Amniotic epithelial cell (primary cell): ENCODE measurements at places on chromosomes 2 and 18.

GRCh38 chr18:32469190-32469651, 1.5 kb downstream of the GAREM1 start:
- peak; percentile 36 for DNase-seq

- no peak for DNase-seq
Measured at GRCh38 chr2:147639386-147639785, 205.4 kb upstream of the ACVR2A start.

- no peak for DNase-seq
Measured at GRCh38 chr2:128076461-128077106, 14.4 kb upstream of the UGGT1 start.

DNA sequence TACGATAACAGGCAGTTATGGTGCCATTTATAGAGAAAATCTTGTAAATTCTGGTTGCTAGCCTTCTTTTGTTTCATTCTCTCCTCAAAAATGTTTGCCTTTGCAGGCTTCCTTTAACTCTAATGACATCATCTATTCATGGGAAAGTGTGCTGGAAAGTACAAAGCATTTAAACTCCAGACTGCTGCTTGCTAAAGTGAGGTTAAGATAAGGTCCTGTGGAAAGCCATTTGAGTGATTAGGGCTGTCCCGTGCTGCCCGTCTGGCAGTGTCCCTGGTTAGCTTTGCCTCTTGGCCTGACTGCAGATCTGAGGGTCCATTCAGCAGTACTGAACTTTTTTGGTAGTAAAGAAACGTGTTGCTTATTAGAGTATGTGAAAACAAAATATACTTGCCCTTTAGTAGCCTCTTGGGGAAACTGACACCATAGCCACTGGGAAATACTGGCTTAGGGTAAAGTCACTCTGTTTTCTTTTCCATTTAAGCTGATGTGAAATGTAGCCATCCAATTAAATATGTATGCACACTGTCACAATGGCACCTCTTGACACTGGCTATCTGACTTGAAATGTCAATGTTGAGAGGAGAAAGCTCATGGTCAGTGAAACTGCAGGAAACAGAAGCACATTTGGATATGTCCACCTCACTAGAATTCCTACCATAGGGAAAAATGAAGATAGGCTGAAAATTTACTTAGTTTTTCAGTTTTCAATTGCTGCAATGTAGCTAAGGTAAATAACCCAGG, 321.5 kb downstream of the SLC8A1 start:
- peak; percentile 55 for DNase-seq

DNA sequence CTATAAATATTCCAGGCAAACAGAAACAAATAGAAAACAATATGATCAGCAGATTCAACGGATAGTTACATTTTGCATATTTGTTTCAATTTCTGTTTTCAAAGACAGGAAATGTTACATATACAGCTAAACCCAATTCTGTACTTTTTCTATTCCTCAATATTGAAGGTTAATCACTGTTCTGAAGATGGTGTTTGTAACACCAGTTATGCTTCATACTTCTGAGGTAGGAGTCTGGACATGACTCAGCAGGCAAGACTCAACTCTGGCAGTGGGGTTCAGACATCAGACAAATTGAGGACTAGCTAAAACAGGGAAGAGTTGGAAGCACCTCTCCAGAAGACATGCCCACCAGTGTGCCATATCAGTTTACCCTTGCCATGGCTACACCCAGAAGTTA, 16.6 kb downstream of the SERPINB13 start:
- DNase-seq, result peak; percentile 36

- DNase-seq, result no peak
Measured at GRCh38 chr2:227608561-227609338, 5.9 kb downstream of the SCYGR3 start.

DNA sequence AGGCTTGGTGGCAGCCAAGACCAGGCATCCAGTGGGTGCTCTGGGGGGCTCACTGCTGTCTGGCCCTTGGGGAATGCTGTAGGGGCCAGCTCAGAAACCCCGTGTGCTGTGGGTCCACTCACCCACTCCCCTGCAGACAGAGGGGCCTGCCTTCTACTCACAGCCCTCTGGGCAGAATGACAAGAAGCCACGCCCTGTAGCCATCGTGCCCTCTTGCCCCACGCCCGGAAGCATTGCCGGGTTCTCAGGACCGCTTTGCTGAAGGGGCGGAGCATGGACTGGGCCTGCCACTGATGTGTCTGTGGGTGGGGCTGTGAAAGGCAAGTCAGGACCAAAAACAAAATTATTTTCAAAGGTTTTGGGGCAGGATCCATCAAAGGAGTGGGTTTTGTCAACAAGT, 27.8 kb downstream of the GLI2 start:
- no peak for DNase-seq

DNA sequence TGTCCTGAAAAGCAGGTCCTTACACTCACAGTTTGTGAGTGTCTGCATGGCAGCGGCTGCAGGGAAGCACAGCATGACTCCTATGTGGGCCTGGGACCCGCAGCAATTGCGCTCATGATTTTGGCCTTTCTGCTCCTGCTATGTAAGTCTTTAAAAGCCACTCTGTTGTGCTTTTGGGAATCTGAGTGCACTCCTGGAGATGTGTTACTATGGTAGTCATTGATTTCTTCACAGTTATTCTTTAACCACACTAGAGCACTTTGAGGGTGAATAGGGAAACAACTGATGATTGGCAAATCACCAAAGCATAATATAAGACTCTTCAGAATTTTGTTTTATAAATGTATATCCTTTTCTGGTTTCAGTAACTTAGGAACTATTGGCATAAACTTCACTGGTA, 40.9 kb downstream of the DSG2 start:
- DNase-seq, result no peak

DNA sequence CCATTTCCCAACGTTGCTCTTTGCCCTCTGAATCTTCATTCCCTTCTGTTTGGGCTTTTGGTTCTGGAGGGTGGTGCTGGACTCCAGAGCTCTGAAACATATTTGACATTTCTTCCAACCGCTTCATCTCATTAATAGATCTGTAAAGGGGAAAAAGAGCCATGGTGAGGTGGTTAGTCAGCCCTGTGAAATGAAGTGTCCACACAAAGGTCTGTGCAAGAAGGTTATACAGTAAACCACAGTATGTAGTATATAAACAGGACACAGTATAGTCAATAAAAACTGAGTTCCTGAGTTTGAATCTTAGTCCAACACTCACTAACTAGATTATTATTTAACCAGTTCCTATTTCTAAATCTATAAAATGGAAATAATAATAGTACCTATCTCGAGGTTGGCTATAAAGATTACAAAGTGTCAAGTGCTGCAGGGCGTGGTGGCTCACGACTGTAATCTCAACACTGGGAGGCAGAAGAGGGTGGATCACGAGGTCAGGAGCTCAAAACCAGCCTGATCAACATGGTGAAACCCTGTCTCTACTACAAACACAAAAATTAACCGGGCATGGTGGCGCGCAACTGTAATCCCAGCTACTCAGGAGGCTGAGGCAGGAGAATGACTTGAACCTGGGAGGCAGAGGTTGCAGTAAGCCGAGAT, 13.1 kb downstream of the STARD7 start:
- DNase-seq, result peak; percentile 73

DNA sequence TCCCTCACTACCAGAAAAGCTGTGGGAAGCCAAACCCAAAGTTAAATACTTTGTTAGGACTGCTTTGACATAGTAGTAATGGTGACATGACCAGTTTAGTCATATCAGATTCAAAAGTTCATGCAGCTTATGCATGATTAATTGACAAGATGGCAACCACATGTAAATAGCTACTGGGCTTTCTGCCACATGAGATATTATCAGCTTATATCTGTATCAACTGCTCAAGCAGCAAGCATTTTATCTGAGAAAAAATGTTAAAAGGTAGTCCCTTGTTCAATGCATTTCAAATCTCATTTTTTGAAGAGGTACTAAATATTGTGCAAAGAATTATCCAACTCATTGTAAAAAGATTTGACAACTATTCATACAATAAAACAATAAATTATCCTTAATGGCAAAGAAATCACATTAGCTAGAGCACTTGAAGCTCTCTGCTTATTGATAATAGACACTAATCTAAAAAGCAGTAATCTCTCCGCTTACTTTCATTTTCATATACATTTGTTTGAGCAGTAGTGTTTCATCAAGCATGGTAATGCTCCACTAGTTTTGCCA, 993.6 kb upstream of the NXPH2 start:
- DNase-seq, result no peak
